ENCODE measurements at places on chromosomes 16 and 17.

DNA sequence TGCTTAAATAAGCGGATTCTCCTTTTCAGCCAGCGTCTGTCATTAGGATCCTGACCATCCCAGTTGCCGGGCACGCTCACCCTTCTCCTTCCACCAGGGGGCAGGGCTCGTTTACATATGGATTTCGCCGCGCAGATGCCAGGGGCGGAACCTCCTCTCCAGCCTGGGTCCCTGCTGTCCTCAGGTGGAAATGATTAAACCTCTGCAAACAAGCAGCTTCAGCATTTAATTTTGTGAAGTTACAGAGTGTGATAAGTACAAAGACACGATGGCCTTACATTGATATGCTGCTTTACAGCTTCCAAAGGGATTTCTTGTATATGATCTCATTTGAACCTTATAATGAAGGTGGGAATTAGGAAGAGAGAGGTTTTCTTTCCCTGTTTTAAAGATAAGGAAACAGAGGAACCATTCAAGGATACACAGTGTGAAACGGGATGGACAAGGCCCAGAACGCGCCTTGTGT lies 3.9 kb upstream of the KRT28 start:
- DNase-seq: no peak

- DNase-seq: no peak
Measured at GRCh38 chr16:11016993-11017392, 72.6 kb downstream of the CLEC16A start.

DNA sequence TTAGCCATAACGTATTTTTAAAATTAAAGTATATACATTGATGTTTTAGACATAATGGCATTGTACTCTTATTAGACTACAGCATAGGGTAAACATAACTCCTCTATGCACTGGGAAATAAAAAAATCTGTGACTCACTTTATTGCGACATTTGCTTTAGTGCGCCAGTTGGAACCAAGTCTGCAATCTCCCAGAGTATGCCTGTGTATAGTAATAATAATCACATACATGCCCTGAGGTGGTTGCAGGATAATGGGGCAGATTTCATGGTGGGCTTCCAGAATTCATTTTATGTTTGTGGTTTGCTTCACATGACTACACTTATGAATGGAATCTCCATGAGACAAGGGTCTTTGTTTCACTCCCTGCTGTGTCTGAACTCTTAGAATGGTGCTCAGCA lies 66.9 kb upstream of the N4BP1 start:
- no peak for DNase-seq

GRCh38 chr17:32929588-32929987 lies 1.6 kb downstream of the TMEM98 start:
- no peak for DNase-seq

GRCh38 chr17:76368545-76368944 lies 14.8 kb upstream of the PRPSAP1 start:
- DNase-seq: no peak

- DNase-seq: no peak
Measured at GRCh38 chr16:57409870-57410587, 5.5 kb downstream of the CCL17 start.

GRCh38 chr16:68362947-68363657 lies 52.3 kb downstream of the PRMT7 start:
- no peak for DNase-seq

DNA sequence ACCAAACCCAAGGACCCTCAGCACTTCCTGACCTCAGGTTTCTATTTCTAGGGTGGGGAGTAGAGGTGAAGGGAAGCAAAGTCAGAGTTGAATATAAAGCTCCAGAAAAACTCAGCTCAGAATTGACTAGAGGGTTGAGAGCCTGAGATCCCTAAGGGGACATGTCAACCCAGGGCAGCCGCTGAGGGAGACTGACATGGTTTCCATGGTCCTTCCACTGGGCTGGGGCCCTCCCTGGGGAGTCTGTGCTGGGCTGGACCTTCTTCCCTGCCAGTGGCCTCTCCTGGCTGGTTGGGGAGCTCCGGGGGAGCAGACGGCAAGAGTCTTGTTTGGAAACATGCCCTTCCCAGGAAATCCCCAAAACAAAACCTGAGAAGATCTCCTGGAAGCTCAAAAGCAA lies 121.3 kb downstream of the METRNL start:
- no peak for DNase-seq

- DNase-seq: no peak
Measured at GRCh38 chr16:79434771-79435170, 165.8 kb downstream of the MAF start.

- no peak for DNase-seq
Measured at GRCh38 chr17:48539177-48539576, 5.7 kb downstream of the HOXB2 start.

- no peak for DNase-seq
Measured at GRCh38 chr16:56202036-56202435, 10.7 kb downstream of the GNAO1 start.

GRCh38 chr17:36498155-36498554 lies 11.7 kb downstream of the ZNHIT3 start:
- no peak for DNase-seq

GRCh38 chr17:5437721-5438317 lies 1.1 kb downstream of the C1QBP start:
- no peak for DNase-seq

DNA sequence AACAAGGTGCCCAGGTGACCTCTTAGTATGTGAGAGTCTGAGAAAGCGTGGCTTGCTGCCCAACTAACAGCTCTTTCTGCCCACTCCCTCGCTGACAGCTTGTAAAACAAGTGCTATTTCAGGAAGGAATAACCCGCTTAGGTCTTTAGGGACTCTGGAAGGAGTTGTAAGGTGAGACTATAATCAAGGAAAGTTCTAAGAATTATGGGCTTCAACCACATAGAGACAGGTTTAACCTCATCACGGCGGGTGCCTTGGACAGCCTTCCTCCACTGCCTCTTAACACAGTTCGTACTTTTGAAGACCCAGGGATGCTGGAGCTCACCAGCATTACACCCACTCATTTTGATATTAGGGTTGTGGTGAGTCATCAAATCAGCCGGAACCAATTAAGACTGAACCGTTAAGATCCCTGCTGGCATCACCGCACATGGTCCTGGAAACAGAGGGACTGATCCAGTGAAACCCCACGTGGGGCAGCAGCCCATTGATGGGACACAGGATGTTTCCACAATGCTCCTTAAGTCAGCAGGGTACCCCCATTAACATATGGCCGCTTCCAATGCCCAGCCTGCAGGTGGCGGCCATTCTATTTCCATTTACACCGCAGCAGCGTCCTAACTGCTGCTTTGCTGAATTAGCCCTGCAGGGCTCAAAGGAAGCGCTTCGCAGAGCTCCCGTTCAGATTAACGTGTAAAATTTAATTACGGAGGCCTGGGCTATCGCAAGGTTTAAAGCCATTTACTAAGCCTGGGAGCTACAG lies 176.6 kb upstream of the SDK2 start:
- DNase-seq: no peak

GRCh38 chr16:88957887-88958577 lies 19.0 kb downstream of the CBFA2T3 start:
- no peak for DNase-seq

- DNase-seq: no peak
Measured at GRCh38 chr17:4208238-4208637, 55.5 kb downstream of the ANKFY1 start.

- peak; percentile 87 for DNase-seq
Measured at GRCh38 chr16:30947859-30948666, 805 bp upstream of the ORAI3 start.

DNA sequence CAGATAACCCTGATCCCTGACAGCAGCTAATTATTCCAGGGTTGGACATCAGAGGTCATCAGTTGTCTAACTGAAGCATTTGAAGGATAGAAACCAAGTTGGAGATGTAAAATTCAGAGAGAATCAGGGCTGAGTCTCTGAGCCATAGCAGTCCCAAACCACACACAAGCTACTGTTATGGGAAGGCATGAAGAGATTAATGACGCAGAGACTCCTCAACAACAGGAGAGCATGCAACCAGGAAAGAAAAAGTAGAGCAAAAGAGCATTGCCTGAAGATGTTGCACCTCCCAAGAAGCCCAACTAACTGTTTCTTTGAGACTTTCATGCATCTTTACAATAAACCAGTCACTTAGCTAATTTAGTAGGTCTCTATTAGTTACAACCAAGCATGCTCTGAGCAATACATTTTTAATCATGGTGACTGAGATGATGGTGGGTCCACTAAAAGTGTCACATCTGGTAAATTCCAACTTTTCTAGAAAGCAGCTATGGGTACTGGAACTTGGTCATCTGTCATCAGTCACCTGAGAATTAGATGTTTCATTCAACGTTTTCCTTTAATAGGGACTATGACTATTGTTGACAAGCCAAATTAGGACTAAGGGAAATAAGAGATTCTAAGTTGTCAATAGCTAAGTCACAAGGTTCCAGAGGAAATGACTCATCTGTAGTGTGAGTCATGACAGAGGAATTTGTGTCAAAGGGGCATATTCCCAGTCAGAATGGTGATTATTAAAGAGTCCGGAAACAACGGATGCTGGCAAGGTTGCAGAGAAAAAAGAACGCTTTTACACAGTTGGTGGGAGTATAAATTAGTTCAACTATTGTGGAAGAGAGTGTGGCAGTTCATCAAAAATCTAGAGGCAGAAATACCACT lies 239.8 kb downstream of the CHD9NB start:
- DNase-seq: no peak

GRCh38 chr17:6374271-6374691 lies 60.6 kb downstream of the AIPL1 start:
- no peak for DNase-seq

GRCh38 chr17:19313066-19313745 lies 49.3 kb downstream of the B9D1 start:
- DNase-seq: no peak

DNA sequence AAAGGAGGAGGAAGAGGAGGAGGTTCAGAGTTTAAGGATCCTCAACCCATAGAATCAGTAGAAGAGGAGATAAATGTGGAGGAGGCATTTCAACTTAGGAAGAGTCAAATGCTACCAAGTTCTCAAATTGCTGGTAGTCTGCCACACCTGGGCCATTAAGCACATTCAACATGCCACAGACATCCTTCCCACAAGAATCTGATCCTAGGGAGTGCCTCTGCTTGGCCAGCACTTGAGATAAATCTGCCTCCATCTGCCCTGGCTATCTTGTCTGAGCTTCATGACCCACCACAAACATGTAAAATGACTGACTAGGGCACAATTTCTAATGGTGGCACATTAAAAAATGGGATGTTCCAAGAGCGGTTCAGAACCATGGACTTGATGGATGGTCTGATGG lies 37.3 kb upstream of the AXIN2 start:
- DNase-seq: no peak

GRCh38 chr17:80187515-80187941 lies 17.7 kb downstream of the CARD14 start:
- DNase-seq: no peak

DNA sequence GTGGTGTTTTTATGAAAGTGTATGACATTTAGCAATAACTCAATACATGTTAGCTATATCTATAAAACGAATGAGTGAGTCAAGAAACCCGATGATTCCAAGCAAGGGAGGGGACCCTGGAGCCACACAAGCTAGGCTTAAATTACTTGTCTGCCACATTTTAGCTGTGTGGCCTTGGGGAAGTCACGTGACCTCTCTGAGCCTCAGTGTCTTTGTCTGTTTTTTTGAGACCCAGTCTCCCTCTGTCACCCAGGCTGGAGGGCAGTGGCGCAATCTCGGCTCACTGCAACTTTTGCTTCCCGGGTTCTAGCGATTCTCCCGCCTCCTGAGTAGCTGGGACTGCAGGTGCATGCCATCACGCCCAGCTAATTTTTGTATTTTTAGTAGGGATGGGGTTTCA lies 20.1 kb upstream of the GCSH start:
- DNase-seq: no peak

DNA sequence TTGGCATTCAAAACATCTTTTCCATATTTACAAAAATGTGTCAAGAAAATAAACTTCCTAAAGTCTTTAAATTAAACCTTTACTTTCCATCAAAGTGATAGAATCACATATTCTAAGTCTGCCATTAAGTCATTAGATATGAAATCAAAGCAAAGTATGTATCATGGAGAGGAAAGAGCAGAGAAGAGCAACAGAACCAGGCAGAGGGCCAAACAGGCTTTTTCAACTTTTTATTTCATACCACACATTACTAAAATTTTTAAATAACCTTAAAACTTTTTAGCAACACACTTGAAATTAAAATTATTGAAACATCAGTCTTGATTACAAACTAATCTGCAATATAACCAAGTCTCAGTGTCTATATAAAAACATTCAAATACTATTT lies 13.8 kb downstream of the SIAH1 start:
- no peak for DNase-seq

DNA sequence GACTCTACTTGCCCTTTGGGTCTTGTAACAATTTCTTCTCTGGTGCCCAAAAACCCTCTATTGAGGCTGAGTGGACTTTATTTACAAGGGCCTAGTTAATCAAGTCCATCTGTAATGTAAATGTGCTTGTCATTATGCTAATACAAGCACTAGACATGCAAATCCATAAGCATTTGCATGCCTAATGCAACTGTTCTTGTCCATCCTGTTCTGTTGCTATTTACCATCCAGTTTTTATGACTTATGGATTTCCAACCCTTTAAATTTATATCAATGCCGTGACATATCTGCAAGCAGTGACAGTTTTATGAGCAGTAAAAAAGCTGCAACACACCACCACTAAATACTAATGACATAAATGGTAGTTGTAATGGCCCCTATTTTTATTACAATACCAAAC lies 33.4 kb downstream of the CBLN1 start:
- DNase-seq: no peak

DNA sequence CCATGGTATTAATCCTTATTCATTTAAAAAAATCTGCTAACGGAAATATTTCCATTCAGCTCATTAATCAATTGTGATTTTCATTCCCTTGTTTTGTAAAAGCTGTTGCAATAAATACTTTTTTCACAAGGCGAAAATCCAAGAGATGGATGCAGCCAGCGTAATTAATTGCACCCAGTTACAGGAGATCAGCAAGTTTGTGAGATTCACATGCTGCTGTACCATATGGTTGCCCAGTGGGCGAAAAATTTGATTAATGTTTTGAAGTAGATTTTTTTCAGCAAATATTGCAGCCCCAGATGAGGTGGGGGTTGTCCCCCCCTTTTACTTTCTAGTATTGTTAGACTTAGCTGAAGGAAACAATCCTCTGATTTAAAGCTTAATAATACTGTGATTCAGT lies 186.6 kb downstream of the WWOX start:
- no peak for DNase-seq

GRCh38 chr17:39955726-39956225 lies 7.0 kb upstream of the GSDMA start:
- no peak for DNase-seq

- no peak for DNase-seq
Measured at GRCh38 chr17:80999536-81000333, 8.1 kb downstream of the CHMP6 start.

All from nucleus accumbens (tissue), 56 donors.